ENCODE measurements at places on chromosomes 2 and 18.

DNA sequence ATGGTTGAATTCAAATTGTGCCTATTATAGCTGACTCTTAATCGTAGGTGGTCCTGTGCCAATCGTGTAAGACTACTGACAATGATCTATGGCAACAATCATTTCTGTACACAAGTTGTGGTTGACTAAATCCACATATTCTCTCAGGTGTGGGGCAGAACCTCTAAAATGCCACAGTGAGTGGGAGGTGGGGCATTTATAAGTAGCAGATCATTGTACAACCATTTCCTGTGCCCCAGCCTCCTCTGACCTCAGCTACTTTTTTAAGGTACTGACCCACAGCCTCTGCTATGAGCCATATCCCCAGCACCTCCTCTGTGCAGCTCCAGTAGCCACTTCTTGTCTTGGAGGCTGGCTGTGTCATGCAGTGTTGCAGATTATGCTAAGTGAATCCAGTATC, 48.6 kb upstream of the RAPH1 start:
- DNase-seq, result no peak

- no peak for DNase-seq
Measured at GRCh38 chr2:3078684-3079083, 298.9 kb downstream of the EIPR1 start.

GRCh38 chr2:42296226-42296625, 64.8 kb downstream of the COX7A2L start:
- no peak for DNase-seq

DNA sequence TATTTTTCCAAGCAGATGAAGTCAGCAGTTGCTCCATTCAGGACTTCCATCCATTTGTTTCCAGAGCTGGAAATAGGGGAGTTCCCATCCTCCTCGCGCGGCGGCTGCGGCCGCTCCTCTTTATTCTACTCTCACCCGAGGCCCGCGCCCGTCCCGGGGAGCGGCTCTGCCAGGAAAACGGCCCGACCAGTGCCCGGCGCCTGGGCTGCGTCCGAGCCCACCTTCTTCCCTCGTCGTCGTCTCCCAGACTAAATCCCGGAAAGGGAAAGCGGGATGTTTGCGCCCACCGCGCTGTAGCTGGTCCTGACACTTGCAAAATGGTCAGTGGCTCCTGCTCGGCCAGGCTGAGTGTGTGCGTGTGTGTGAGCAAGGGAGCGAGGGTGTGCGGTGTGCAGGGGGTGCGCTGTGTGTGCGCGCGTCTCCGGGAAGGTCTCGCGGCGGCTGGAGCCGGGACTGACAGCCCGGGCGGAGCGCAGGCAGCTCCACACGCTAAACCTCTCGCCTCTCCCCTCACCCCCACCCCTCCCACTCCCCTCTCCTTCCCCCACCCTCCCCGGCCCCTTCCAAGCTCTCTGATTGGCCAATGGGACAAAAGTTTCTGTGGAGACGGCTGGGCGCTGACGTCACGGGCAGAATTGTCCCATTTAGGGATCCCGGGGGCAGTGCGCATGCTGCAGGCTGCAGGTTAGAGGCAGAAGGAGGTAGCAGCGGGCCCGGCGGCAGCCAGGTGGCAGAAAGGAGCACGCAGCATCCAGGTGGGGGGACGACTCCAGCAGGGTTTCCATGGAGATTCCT, at the start of gene NOL4:
TSS of gene NOL4 (minus strand) at position 491 of the 795 bp plus-strand sequence. CDS start 1,660 bp downstream, outside the sequence.
- DNase-seq, result peak; percentile 99

DNA sequence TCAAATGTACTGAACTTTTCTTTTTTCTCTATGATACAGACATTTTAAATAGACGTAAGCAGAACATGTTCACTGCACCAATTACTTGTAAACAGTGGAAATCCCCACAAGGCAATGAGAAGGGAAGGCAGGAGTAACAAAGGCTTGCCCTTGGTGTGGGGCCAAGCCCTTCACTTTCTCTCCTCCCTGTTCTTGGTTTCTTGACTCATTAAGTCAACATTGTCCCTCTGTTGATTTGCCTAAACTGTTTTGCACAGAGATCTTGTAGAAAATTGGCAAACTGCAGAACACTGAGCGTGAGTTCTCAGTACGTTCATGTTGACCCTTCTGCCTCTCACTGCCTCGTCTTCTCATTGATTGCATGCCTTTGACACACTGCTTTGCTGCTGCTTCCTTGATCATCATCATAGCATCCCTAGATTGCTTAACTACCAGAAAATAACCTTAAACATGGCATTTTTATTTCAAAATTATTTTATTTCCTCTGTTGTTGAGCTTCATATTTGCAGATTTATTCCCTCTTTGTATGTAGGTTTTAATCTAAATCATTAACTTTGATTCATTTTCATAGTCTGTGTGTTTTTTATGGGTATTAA, 257.7 kb downstream of the PTGR3 start:
- no peak for DNase-seq

DNA sequence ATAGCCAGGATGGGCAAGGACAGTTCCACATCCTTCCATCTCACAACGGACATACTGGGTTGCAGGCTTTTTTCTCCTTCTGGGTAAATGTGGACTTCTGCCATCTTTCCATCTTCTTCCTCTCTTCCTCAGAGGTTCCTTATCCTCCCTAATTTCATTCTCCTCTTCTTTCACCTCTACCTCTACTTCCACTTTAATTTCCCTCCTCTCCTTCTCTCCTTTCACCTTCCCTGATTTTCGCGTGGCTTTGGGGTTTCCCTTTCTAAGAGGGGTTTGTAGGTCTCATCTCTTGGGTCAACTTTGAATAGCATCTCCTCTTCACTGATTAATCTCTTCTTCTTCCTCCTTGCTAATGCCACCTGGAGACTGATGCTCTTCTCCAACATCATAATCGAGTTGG, 17.1 kb downstream of the POLR2D start:
- DNase-seq, result no peak

GRCh38 chr2:138121666-138122661, 157.7 kb downstream of the HNMT start:
- DNase-seq, result no peak

GRCh38 chr2:109188898-109189297, 59.9 kb downstream of the SH3RF3 start:
- no peak for DNase-seq

- DNase-seq, result no peak
Measured at GRCh38 chr2:113218283-113219091, 44.7 kb downstream of the PSD4 start.

- DNase-seq, result no peak
Measured at GRCh38 chr2:229410264-229410663, 139.2 kb upstream of the PID1 start.

Data from H9 (cell line).